ENCODE measurements at places on chromosomes 11 and 22.

GRCh38 chr22:49186762-49187161 lies 640.9 kb downstream of the BRD1 start:
- no peak for DNase-seq

- DNase-seq: no peak
Measured at GRCh38 chr11:122695076-122695615, 39.6 kb downstream of the UBASH3B start.

GRCh38 chr11:59138643-59139042 lies 4.0 kb upstream of the FAM111A start:
- DNase-seq: no peak

- DNase-seq: no peak
Measured at GRCh38 chr22:20542736-20543135, 35.3 kb downstream of the MED15 start.

- no peak for DNase-seq
Measured at GRCh38 chr11:77396911-77397310, 77.0 kb downstream of the PAK1 start.

DNA sequence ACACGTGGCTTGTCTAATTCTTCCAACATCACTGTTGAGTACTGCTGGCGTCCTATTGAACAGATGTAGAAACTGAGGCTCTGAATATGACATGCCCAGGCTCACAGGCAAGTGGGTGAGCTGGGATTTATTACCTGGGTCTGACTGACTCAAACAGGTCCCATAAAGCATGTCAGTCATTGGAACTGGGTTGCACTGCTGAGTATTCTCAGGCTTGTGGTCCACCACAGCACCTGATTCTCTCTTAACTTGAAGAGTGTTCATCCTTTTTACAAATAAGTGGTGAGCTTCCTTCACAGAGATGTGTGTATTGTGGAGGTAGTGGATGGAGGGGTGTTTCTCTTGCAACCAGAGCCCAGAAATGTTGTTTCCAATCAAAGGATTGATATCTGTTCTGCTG lies 44.5 kb downstream of the SC5D start:
- DNase-seq: no peak

GRCh38 chr11:128434411-128434810 lies 152.9 kb downstream of the ETS1 start:
- DNase-seq: no peak

DNA sequence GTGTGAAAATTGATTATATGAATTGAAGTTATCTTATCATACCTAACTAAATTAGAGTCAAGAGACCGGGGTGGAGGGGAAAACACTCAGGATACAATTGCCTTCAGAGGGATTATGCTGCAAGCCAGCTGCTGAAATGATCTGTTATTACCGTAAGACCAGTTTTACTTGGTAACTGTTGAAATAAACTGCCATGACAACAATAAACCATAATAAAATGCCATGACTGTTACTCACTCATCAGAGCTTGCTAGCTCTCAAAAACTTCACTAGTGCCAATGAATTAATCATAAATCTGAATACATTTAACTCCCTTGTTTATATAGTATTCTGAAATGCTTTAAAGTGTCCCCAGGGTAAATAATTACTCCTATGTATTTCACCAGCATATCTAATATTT lies 68.2 kb downstream of the CASP12 start:
- DNase-seq: no peak

DNA sequence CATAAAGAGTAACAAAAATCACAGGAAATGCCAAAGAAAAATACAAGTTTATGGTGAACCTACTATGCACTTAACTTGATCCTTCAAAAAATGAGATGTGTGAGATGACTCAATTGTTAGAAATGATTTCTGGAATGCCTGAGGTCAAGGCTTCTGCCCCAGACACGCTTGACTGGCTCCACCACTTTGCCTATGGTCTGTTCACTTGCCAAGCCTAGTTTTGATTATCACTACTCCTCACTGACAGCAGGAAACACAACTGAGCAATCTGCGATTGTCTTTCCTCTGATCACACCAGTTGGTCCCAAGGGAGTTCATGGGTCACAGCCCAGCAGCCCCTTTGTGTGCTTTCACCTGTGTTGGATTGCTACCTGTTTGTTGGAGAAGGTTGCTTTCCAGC lies 20.6 kb upstream of the PRDM10 start:
- no peak for DNase-seq

GRCh38 chr11:62333768-62334167 lies 3.5 kb upstream of the ASRGL1 start:
- DNase-seq: no peak

DNA sequence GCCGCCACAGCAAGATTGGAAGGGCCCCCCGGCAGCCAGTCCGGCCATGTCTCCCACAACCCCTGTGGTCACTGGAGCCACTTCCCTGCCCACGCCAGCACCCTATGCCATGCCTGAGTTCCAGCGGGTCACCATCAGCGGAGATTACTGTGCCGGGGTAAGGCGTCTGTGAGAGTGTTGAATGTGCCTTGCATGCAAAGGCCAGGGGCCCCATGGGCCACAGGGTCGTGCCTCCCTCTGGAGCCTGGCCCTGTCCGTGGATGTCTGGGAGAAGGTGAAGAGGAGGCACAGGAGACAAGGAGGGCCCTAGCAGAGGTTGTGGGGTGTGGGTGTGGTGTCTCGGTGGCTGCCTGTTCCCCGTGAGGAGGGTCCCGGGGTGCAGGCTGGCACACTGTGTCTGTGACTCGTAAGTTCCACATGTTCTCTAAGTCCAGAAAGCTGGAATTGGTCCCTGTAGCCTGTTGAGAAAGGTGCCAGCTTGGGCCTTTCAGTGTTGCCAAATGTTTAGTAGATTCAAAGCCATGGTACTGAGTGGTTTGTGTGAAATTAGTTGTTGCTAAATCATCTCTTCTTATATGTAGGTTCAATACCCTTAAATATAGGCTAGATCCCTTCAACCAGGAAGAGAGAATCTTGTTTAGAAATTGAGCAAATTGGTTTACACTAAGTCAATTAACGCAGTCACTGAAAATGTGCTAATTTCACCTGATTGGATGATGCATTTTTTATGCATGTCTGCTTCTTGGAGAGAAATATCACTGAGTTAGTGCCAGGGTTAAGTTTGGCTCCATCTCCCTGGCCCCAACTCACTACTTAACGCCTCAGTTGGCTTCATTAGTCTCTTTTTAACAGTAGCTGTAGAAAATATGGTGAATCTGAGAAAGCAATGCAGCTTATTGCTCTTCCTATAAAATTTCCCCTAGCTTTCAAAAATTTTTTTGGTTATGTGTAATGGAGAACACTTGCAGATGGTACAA lies 23.8 kb downstream of the AMPD3 start:
- no peak for DNase-seq

GRCh38 chr22:22748297-22748743 lies 103.9 kb downstream of the GGTLC2 start:
- DNase-seq: peak; percentile 36

- DNase-seq: no peak
Measured at GRCh38 chr22:17370026-17370765, 936 bp downstream of the CECR2 start.

- no peak for DNase-seq
Measured at GRCh38 chr22:50310031-50310722, 2.7 kb upstream of the PLXNB2 start.

DNA sequence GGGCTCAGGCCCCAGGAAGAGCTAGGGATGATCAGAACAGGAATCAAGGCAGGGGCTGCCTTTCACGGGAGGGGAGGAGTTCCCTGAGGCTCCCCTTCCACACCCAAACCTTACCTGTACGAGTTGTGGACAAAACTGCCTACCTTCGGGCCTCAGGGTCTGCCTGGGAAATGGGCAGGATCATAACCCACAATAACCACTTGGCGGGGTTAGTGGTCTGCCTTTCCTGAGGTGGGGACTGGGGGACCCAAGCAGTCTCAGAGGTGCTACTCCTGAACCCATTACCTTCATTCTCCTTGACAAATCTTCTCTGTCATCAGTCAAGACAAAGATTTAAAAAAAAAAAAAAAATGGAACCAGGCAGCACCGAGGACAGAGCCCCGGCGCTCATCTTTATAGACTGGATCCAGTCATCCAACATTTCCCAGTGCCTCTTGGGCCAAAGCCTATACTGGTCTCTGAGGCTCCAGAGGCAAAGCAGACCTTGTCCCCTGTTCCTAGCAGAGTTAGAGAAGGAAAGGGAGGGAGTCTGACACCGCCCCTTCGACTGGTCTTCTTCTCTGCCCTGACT lies 14.2 kb downstream of the P2RY6 start:
- no peak for DNase-seq

DNA sequence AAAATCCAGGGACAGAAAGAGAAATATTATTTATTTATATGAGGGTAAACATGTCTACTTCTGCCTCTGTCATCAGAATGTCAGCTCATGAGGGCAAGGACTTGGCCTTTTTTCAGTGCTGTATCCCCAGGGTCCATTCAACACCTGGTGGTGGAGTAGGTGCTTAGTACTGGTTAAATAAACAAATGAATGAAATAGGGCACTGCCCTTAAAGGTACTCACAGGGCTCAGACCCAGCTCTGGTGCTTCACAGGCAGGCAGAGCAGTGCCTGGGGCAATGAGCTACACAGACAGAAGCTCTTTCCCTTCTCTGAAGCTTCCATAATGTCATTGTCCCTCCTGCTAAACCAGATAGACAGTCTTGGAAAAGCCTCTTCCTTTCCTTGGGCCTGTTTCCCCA lies 30.9 kb downstream of the P4HA3 start:
- no peak for DNase-seq

All from stimulated activated effector memory CD8-positive, alpha-beta T cell treated with anti-CD3 and anti-CD28 coated beads, Interleukin-12 subunit alpha, Interleukin-12 subunit beta, amount 100 ng/mL, for 72 hours (primary cell).